ENCODE measurements at places on chromosomes 13 and 19. TPM values are rescaled to one million over a fixed set of nuclear protein-coding genes. Genes with fewer than 3 reads are reported as not detected.

Gene ZNF324B
- 7.0 TPM for total RNA-seq

Gene HSD11B1L
- 17.3 TPM for total RNA-seq

DNA sequence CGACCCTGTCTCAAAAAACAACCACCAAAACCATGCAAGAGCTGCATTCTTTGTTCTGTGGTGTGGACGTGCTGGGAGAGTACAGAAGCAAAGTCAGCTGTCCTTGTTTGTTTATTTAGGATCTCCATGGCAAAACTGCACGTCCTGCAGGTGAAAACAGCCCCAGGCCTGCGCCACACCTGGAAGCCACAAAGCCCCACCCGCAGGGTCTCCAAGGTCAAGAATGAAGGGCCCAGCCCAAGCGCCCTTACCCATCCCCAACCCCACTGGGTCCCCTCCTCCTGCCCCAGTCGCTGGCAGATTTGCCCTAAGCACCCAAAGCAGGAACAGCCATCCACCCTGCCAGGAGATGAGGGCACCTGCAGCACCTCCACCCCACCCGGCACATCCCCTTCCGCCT lies 10.5 kb downstream of the MBD3 start:
- H3K27ac ChIP-seq: no peak overlapping the region
- no peak overlapping the region for H3K4me3 ChIP-seq
- no peaks in the 10 kb centered on the region for H3K27me3 ChIP-seq
- no peaks in the 10 kb centered on the region for H3K36me3 ChIP-seq
- H3K4me1 ChIP-seq: no peaks in the 10 kb centered on the region
- DNase-seq: no peak

- H3K4me3 ChIP-seq: no peak overlapping the region
- H3K27me3 ChIP-seq: no peaks in the 10 kb centered on the region
- no peaks in the 10 kb centered on the region for H3K36me3 ChIP-seq
- DNase-seq: no peak
These were observed 493.3 kb downstream of the LMO7 start for GRCh38 chr13:76129305-76130000.

DNA sequence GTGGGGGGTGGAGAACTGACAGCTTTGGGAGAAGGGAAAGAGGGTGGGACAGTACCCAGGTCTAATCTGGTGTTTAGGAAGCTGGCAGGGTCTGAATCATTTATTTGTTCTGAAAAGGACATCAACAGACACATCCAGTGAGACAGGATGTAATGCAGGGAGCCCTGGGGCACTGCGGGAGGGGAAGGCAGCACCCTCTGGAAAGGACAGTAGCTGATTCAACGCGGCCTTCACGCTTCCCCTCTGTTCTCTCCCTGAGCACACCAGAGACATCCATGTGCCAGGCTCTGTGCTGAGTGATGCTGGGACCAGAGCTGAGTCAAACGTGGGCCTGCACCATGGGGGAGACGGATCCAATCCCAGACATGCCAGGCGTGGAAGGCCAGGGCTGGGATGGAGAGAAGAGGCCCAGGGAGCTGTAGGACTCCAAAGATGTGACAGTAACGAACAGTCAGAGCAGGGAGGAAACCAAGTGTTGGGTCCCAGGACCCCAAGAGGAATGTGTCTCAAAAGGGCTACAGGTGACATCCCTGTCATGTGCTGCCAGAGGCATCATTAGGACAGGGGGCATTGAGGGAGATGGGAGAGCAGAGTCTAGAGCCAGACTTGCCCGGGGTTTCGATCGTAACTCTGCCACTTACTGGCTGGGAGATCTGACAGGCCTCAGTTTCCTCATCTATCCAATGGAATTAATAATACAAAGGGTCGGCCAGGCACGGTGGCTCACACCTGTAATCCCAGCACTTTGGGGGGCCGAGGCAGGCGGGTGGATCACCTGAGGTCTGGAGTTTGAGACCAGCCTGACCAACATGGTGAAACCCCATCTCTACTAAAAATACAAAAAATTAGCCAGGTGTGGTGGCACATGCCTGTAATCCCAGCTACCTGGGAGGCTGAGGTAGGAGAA lies 1.7 kb downstream of the ETFB start:
- no peak overlapping the region for H3K27ac ChIP-seq
- peak overlapping the region; percentile 94 for H3K4me3 ChIP-seq
- DNase-seq: no peak
- no peaks in the 10 kb centered on the region for H3K36me3 ChIP-seq
- H3K27me3 ChIP-seq: no peaks in the 10 kb centered on the region

DNA sequence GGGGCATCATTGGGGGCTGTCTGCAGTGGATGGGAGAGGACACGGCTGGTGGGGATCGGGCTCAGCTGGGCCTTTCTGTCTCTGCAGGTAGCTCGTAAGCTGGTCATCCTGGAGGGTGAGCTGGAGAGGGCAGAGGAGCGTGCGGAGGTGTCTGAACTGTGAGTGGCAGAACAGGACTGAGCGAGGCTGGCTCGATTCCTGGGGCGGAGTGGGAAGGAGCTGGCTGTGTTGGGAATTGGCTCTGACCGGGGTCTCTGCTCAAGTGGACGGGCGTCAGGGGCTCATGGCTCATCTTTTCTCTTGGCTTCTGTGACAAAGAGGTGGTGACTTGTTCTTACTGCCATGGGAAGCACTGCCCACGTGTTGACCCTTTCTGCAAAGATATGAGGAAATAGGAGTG lies 11.6 kb downstream of the TPM4 start:
- H3K36me3 ChIP-seq: peaks cover 100% of the 10 kb centered on the region
- H3K4me3 ChIP-seq: no peak overlapping the region
- H3K27ac ChIP-seq: peak overlapping the region; percentile 67
- DNase-seq: no peak
- no peaks in the 10 kb centered on the region for H3K27me3 ChIP-seq

GRCh38 chr13:45659536-45659935 lies 42.6 kb upstream of the CBY2 start:
- no peaks in the 10 kb centered on the region for H3K4me1 ChIP-seq
- DNase-seq: no peak
- no peaks in the 10 kb centered on the region for H3K27me3 ChIP-seq
- no peaks in the 10 kb centered on the region for H3K36me3 ChIP-seq
- no peak overlapping the region for H3K4me3 ChIP-seq
- H3K27ac ChIP-seq: no peak overlapping the region

DNA sequence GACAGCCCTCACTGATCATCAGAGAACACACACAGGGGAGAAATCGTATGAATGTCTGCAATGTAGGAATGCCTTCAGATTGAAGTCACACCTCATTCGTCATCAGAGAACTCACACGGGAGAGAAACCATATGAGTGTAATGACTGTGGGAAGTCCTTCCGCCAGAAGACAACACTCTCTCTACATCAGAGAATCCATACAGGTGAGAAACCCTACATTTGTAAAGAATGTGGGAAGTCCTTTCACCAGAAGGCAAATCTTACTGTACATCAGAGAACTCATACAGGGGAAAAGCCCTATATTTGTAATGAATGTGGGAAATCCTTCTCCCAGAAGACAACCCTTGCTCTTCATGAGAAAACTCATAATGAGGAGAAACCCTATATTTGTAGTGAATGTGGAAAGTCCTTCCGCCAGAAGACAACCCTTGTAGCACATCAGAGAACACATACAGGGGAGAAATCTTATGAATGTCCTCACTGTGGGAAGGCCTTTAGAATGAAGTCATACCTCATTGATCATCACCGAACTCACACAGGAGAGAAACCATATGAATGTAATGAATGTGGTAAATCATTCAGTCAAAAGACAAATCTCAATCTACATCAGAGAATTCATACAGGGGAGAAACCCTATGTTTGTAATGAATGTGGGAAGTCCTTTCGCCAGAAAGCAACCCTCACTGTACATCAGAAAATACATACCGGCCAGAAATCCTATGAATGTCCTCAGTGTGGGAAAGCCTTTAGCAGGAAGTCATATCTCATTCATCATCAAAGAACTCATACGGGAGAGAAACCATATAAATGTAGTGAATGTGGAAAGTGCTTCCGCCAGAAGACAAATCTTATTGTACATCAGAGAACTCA lies 32.5 kb downstream of the ZNF567 start:
- H3K27me3 ChIP-seq: no peaks in the 10 kb centered on the region
- H3K4me1 ChIP-seq: no peaks in the 10 kb centered on the region
- peaks cover 11% of the 10 kb centered on the region for H3K36me3 ChIP-seq
- DNase-seq: no peak

- no peaks in the 10 kb centered on the region for H3K4me1 ChIP-seq
- no peaks in the 10 kb centered on the region for H3K36me3 ChIP-seq
- no peak overlapping the region for H3K27ac ChIP-seq
- H3K4me3 ChIP-seq: no peak overlapping the region
These were observed 703.3 kb upstream of the ARGLU1 start for GRCh38 chr13:107271227-107271626.

DNA sequence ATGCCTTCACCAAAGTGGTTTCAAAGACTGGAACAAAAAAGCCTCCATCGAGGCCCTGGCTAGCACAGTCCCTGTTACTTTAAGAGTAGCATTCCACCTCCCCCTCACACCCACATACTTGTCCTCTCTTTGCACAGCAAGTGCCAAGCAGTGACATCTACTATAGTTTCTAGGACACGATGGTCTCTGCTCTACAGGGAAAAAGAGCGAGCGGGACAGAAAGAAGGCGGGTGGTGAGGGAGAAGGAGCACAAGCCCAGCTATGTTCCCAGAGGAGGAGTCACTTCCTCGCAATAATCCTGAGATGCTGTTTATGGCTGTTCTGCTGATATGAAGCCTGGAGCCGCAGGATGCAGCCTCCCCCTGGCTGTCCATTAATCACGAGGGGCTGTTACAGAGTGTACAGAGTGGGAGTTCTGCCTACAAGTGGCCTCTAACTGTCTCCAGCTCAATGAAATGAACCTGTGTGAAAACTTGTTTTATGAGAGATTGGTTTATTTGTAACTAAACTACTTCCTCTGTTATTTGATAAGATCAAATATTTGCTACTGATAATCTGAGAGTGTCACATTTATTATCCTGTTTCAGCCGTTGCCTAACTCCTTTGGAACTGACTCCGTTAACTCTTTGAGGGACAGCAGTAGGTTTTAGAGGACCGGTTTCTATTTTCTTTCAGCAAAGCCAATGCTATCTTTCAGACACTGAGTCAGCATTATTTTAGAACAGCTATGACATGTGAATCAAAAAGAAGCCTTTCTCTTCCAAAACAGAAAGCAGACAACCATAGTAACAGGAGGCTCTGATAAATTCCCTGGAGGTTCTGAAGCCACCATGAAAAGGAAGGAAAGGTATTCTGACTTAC lies 208.0 kb downstream of the SPRY2 start:
- H3K27ac ChIP-seq: no peak overlapping the region
- H3K4me3 ChIP-seq: peak overlapping the region; percentile 35
- no peaks in the 10 kb centered on the region for H3K36me3 ChIP-seq
- DNase-seq: peak; percentile 83
- no peaks in the 10 kb centered on the region for H3K27me3 ChIP-seq

DNA sequence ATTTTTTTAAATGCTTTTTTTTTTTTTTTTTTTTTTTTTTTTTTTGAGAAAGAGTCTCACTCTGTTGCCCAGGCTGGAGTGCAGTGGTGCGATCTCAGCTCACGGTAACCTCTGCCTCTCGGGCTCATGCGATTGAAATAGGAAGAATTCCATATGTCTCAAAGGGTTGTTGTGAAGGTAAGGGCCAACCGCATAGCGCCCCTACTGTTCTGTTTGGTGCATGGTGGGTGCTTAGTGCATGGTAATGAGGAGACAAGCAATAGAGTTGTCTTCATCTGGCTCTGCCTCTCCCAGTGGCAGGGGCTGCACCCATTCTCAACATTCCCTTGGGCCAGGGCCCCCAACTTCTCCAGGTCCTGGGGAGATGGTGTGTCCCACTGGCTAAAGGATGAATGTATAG lies 68.7 kb downstream of the RASL11A start:
- no peak overlapping the region for H3K4me3 ChIP-seq
- peak; percentile 46 for DNase-seq
- no peak overlapping the region for H3K27ac ChIP-seq
- no peaks in the 10 kb centered on the region for H3K27me3 ChIP-seq
- no peaks in the 10 kb centered on the region for H3K36me3 ChIP-seq

DNA sequence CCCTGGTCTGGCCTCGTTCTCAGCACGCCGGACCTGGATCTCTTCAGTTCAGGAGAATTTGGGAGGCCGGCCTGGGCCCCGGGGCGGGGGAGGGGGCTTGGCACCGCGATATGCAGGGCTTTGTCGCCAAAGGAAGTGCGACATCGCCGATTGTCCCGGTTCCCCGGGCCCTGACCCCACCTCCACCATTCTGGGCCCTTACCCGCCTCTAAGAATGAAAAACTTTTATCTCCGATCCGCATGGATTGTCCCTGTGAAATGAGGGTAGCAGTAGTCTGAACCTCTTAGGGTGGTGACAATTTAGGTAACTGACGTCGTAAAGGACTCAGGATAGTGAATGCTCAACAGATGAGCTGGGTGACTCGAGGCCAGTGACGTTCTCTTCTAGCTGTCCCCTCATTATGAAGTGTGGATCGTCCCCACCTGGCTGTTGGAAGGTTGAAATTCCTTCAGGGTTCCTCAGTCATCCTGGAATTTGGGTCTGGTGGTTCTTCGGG lies 650 bp downstream of the DDA1 start:
- peaks cover 22% of the 10 kb centered on the region for H3K4me1 ChIP-seq
- H3K27me3 ChIP-seq: no peaks in the 10 kb centered on the region
- H3K36me3 ChIP-seq: no peaks in the 10 kb centered on the region
- peak overlapping the region; percentile 88 for H3K27ac ChIP-seq
- no peak for DNase-seq

GRCh38 chr19:8485561-8486371 lies 16.7 kb downstream of the PRAM1 start:
- H3K27ac ChIP-seq: no peak overlapping the region
- peaks cover 91% of the 10 kb centered on the region for H3K36me3 ChIP-seq
- no peak for DNase-seq
- H3K4me3 ChIP-seq: no peak overlapping the region
- H3K4me1 ChIP-seq: no peaks in the 10 kb centered on the region

- no peak overlapping the region for H3K4me3 ChIP-seq
- H3K27ac ChIP-seq: no peak overlapping the region
- DNase-seq: no peak
These were observed 9.8 kb downstream of the ELSPBP1 start for GRCh38 chr19:48004236-48004635.

DNA sequence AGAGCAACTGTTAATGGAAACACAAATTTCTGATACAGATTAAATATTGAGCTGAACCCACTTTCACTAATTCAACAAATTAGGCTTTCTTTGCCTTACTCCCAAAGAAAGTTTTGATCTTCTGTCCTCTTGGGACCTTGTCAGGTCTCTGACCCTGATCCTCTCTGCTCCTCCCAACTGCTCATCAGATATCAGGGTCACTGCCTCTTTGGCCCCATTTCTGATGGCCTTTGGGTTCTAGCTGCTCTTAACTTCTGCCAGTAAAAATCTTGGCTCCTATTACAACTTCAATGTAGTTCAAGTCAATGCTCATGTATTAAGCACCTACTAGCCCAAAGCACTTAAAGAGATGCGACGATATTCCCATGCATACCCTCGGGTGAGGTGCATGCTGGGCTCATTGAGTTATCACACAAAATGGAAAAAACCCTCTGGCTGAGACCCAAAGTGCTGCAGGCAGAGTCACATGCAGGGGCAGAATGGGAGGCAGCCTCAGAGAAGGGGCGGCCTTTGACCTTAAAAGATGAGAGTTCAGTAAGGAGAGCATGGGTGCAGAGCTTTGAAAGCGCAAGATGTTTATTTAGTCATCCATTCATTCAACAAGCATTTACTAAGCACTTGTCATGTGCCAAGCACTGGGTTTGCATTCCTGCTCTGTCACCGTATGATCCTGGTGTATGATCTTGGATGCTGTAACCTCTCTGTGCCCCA lies 183.4 kb downstream of the USP12 start:
- H3K27me3 ChIP-seq: no peaks in the 10 kb centered on the region
- DNase-seq: no peak
- H3K27ac ChIP-seq: no peak overlapping the region

All from Peyer's patch (tissue), 4 donors.